HepG2 (cell line): ENCODE measurements at places on chromosomes 5 and 9. TPM values are rescaled to one million over a fixed set of nuclear protein-coding genes. Genes with fewer than 3 reads are reported as not detected.
A peak's percentile ranks its signal among the peaks of the same experiment; 100 is the strongest.

- no peak for DNase-seq
These were observed 8.3 kb upstream of the NDFIP1 start for GRCh38 chr5:142100307-142100706.

KCNN2 gene
- total RNA-seq: not detected in 2 replicates

DNA sequence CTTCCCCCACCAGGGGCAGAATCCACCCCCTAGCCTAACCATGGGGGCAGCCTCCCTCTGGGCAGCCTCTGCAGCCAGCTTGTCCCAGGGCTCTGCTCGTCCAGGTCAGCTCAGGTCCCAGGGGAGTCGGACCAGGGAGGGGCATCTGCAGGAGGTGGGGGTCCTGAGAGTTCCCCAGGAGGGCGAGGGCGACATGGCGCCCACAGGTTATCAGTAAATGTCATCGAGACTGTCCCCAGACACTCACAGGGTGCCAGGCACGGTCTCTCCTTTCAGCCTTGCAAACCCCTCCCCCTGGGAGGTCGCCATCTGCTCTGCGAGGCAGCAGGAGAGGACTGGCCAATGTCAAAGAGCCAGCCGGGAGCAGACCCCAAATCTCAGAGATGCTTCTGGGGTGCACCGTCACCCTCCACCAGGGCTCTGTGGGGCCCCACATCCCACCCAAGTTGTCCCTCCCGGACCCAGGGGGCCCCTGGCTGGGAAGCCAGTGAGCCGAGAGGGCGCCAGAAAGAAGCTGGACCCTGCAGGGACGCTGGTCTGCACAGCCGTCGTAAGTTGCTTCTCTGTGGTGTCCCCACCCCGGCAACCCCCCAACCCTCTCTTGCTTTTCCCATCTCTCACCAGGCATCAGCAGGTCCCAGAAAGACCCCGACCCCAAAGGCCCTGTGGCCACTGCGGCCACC, 69.3 kb downstream of the NTNG2 start:
- DNase-seq: no peak

ADAMTS13 gene
- total RNA-seq: 0.69 and 0.91 TPM in 2 replicates

DNA sequence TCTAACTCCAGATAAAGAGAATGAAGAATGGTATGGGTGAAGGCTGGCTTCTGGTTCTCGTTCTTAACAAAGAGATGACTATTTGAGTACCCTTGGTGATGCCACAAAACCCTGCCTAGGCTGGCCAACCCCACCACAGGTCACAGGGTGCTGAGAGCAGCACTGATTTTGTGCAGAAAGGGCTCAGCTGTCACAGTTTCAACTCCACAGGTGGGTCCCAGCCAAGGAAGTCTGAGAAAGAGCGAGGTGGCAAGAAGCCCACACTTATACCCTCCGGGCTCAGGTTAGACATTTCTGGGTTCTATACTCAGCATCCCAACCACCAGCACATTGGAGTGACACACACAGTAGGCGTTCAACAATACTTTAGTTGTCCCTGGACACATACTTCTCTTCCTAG, 118.1 kb downstream of the SLIT3 start:
- DNase-seq: no peak

DNA sequence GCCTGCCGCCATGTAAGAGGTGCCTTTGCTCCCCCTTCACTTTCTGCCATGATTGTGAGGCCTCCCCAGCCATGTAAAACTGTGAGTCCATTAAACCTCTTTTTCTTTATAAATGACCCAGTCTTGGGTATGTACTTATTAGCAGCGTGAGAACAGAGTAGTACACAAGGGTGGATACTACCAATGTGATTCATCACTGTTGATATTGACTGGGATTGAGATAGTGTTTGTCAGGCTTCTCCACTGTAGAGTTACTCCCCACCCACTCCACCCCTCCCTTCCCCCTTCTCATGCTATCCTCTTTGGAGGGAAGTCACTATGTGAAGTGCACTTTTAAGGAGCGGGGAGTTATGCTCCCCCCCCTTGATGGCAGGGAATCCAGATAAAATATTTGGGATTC, 11.4 kb upstream of the CRHBP start:
- no peak for DNase-seq

- DNase-seq: no peak
These were observed 12.9 kb upstream of the RFESD start for GRCh38 chr5:95633671-95634070.

DNA sequence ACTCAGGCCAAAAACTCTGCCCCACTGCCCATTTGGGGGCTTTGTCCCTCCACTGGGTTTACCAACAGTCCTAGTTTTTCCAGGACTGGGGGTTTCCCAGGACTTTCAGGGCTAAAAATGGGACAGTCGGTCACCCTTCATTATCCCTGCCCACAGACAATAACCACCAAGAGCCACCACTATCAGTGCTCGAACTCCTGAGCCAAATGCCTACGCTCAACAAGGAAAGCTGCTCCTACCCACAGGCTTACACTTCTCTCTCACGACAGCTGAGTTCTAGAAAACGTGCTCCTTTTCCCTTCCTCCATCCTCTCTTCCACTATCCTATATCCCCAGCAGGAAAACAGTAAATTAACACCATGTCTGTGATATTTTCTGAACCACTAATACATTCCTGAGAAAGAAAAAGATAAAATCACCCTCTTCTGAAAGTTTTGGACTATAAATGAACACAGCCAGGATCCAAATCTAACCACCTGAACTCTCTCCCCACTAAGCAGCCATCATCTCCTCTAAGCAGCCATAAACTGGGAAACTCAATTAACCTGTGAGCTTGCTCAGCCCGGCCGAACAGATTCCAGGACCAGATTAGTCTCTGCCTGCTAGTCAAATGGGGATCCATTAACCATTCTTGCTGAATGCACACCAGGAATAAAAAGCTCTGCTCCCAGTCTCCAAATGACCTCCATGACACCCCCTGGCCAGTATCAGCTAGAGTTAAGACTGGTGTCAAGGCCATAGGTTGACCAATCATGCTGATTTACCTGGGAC, 41.8 kb downstream of the KLHL3 start:
- no peak for DNase-seq

GRCh38 chr9:132328580-132328979, 26.2 kb downstream of the SETX start:
- DNase-seq: no peak

GRCh38 chr5:10288592-10289219, 19.0 kb downstream of the CMBL start:
- no peak for DNase-seq

GRCh38 chr5:113606298-113607134, 93.0 kb downstream of the YTHDC2 start:
- DNase-seq: peak; percentile 61

DNA sequence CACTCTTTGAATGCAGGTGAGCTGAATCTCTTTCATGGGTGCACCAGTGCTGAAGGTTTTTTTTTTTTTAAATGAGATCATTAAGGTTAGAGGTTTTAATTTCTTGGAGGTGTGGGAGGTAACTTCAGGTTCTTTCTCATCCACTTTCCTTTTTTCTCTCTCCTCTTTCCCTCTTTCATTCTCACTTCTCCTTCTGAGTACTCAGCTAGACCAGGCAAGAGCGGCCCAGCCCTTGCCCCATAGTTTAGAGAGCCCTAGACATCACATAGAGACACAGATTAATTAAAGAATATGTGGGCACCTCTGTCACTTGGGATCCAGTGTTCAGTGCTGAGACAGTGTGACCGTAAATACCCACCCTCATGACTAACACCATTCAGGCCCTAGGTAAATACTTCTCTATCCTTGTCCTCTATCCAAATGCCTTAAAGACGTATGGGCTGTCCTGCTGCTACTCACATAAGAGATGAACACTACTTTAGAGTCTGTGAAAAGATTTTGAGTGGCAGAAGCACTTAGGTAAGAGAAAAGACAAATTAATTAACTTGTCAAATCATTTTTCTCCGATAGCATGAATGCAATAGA, 174.1 kb downstream of the TLE4 start:
- DNase-seq: no peak

PDE6A gene
- not detected in 2 replicates for total RNA-seq

GRCh38 chr5:7422316-7423106, 26.6 kb downstream of the ADCY2 start:
- DNase-seq: no peak

DNA sequence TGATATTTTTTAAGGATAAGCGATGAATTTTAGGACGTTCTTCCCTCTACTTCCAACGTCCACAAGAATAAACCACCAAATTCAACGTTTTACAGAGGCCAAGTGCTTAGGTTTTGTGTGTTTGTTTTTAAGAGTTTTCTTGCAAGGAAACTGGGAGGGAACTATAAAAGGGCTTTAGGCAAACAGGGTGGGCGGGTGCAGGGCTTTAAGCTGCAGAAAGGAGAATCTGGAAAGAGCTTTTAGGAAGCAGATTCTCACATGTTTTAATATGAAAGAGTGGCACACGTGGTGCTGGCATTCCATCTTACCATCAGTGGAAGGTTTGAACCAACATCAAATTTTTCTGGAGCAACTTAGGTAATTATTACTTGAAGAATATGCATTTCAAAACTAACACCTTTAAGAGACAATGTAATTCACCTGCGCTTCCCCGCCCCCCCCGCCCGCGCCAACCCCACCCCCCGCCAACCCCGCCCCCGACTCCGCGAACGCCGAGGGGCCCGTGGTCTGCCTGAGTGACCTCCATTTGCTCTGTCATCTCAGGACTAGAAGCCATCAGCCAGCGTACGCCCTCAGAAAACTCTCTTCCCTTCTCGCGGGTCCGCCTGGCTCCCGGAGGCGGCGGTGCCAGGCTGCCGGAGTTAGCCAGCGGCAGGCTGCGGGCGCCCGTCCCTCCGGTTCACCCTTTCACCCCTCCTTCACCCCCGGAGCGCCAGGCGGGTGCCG, 911 bp upstream of the PIK3R1 start:
- DNase-seq: no peak

DNA sequence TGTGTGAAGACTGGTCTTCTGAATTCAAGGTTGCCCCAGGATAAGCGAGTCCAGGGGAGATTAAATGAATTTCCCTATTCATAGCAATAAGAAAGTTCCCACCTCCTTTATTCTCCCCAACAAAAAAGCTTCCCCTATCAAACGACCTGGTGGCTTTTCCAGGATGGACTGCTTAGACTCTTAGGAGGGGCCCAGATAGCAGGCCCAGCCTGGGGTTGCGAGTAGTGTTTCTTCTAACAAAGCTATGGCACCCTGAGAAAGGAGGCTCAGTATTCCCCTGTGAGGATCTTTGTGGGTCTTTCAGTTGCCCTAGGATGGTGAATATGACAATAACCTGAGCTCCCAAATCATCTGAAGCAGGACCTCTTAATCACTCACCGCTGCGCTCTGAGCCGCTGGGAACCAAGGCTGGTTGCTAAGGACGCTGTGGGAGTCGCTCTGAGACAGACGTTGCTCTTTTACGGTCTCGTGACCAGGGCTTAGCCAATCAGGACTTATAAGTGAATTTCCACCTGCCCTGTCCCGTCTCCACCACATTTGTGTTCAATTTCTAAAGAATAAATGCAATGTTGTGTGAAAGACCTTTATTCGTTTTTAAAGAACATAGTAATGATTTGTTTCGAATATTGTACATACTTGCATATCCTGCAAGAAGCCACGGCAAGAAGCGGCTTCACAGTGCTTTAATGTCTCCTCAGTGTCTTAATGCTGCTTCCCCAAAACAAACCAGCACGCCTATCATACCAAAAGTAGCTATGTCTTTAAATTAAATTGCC, at the start of gene TMEM232:
Gene TMEM232, minus strand, starts transcription at position 423 of the 776 bp plus-strand sequence. CDS start 59,319 bp downstream, outside the sequence.
- peak; percentile 68 for DNase-seq

INSL4 gene
- not detected in 2 replicates for total RNA-seq

GRCh38 chr5:141483902-141484301, 928 bp upstream of the PCDHGC4 start:
- no peak for DNase-seq

- DNase-seq: no peak
These were observed 50.7 kb upstream of the RIC1 start for GRCh38 chr9:5578018-5578697.

DNA sequence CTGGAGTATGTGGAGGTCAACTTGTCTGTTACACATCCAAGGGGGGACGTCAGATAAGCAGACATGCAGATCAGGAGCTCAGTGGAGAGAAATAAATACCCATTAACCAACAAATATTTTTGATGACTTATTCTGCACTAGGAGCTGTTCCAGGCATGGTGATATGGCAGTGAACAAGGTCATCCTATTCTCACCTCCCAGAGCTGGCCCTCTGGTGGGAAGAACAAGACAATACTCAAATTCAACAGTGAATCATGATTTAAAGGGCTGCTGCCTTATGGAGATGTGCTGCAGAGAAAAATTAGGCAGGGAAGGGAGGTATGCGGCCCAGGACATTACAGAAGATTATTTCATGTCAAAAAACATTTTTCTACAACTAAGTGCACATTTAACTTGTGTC, 36.5 kb downstream of the SYK start:
- no peak for DNase-seq
